GM04503 (cell line): ENCODE measurements at places on chromosomes 6 and 20.

GRCh38 chr6:6972456-6972855 lies 135.3 kb upstream of the RREB1 start:
- no peak for DNase-seq

DNA sequence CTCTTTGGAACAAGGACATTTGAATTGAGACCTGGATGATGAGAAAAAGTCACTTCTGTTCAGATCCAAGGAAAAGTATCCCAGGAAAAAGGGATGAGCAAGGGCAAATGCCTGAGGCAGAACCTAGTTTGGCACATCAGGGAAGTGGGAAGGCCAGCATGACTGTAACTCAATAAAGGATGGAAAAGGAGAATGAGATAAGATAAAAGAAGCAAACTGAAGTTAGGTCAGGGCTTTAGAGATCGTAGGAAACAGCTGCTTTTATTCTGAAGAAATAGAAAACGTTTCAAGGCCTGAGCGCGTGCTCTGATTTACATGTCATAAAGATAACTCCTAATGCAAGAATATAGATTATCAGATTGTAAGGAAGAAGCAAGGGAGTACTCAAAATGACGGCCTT lies 450.0 kb downstream of the FRK start:
- DNase-seq: no peak

GRCh38 chr6:83442752-83443151 lies 11.9 kb upstream of the ME1 start:
- no peak for DNase-seq

- DNase-seq: no peak
Measured at GRCh38 chr6:109053336-109053735, 41.3 kb downstream of the SESN1 start.

DNA sequence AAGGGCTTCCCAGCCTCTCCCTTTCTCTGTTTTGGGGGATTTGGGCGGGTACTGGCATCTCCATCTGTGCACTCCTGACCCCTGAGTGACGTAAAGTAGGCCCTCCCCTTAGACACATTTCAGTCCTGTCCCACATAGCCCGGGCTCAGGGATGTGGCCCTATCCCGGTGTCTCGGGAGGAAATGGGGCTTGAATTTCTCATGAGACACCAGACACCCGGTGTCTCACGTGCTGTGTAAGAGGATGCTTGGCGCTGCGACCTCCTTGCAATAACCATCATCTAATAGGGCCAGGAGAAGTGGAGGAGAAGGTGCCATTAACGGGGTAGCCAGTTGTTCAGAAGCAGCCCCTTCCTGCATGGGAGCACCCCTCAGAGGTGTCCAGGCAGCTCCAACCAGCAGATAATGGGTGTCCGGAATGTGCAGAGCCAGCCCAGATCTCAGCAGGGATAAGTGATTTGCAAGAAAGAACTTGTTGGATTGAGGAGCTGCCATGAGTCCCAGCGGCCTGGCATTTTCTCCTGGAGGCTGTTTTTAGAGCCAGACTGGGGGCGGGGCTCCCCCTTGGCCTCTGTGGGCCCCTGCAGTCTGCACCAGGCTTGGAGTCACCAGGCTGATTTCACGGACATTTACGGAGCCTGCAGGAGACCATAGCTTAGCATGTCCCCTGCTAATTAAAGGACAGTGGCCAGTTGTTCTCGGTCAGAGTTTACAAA lies 372.0 kb downstream of the PREX1 start:
- no peak for DNase-seq

DNA sequence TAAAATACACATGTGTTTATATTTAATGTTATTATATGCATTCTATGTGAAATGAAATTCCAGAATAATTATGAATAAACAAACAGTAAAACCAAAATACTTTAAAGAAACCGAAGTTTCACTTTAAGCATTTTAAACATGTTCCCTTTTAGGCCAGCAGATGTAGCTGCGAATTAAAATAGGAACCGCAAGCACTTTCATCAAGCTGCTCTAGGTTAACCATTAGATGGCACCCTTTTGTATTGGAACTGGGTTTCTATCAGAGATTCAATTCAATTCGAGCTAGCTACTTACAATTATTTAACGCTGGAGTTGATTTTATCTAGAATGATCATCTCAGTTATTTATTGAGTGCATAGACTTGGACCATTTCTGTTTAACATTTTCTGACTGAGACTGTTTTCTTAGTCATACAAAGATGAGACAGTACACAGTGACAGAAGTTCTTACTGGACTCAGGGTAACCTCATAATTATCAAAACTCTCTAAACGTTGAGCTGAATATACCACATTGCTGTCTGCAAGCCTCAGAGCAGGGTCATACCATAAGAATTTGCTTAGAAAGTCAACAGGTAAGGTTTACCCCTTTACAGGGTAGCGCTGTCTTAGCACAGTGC lies 8.5 kb downstream of the TMEM242 start:
- peak; percentile 38 for DNase-seq

DNA sequence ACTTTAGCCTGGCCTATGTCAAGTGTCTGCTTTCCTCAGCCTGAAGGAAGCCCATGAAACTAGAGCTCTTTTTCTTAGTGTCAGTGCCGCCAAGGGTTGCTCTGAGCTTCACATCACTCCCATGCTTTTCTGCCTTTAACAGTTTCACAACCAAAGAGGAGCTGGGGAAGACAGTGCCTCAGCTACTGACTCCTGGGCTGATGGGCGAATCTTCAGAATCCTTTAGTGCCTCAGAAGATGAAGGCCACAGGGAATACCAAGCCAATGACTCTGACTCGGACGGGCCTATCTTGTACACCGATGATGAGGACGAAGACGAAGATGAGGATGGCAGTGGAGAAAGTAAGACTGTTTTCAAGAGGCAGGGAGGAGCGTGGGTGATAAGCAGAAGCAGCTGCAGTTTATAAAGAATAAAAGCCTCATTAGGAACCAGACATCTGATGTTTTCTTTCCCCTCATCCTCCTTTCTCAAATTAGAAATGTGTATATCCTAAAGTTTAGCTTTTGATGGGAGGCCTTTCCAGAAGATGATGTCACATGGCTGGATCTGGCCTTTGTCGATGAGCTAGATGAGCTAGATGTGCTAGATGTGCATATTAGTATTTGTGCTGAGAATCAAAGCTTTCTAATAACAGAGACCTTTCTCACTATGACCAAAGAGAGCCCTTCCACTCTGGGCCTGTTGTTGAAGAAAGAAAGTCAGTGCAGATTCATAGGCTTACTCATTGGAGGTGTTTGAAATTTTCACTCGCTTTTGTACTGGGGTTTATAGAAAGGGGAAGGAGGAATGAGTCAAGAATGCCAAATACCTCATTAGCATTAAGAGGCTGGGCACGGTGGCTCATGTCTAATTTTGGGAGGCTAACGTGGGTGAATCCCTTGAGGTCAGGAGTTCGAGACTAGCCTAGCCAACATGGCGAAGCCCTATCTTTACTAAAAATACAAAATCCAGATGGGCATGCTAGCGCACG lies 70.7 kb upstream of the LTV1 start:
- no peak for DNase-seq

DNA sequence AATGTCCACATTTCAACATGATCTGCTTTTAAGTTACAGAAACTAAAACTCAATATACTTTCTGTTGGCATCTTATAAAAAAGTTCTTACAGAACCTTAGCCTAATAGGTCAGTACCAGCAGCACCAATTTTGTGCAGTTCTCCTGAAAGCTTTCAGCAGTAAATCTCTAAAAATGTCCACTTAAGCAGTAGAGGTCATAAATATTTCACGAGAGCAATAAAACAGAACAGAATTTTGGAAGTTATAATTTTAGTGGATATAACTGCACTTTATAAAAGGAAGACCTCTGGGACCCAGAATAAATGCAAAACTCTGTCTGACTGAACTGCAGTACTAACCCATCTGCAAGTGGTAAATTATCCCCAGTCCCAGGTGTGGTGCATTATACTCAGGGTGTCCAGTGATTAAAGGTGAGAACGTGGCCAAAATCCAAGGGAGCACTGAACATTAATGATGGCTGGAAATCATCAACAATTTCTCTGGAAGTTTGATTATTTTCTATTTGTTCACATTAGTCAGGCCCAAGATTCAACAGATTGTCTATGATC lies 172.6 kb upstream of the RSPO3 start:
- no peak for DNase-seq

DNA sequence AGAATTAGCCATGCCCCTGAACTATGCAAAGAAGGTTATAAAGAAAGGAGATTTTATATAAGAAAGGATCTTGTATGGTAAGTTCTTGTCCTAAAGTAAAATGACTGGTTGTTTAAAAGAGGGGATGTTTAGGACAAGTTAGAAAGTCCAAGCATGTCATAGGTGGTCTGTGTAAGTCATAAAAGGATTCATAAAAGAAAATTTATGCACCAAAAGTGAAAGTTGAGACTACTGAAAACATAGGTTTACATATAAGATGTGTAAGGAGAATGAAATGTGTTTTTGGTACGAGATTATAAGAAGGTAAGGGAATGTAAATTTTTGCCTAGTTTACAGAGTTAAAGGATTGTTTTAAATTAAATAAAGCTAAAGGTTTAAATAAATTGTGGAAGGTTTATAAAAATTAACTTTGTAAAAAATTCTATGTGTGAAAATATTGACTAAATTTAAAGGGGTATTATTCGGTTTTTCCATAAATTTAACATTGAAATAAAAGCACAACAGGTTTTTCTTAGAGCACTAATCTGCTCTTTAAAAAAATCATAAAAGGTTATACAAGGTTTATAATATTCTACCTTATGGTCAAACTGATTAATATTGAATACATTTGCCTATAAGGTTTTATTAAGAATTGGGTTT lies 93.6 kb upstream of the UST start:
- no peak for DNase-seq

DNA sequence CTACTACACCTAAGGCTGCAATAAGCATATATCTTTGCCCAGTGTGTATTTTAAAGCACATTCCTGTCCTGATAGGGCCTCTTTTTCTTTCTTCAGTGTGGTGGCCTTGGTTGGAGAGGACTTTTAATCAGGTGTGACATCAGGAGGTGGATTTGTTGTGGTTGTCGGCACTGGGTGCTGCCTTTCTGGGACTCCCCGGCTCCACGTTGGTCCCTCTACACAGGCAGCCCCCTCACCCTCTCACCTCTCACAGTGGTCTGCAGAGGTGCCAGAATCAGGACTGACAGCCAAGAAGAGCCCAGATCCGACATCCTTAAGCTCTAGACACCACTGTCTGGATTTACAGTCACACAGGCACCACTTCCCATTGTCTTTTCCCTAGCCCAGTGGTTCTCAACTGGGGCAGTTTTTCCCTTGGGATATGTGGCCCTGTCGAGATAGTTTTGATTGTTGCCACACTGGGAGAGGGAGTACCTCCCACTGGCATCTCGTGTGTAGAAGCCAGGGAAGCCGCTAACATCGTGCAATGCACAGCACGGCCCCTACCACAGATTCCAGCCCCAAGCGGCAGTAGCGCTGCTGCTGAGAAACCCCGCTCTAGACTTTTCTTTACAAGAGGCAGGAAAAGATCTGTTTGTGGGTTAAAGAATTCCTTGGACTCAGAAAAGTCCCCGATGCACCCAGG lies 314.1 kb downstream of the QKI start:
- no peak for DNase-seq

DNA sequence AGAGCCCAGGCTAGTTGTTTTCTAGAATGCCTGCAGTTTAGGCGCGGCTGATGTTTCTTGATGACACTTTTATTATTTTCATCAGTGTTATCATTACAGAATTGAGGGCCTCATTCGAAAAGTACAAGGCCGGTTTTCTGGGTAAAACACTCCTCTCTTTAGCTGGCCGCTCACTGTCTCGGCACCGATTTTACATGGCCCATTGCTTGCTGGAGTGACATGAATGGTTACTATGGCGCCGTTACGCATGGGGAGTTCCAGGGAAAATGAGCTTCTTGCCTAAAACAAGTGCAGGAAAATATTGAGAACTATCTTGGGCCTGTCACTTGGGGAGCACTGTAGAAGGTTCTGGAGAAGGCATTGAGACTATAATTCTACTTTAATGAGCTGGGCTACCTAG lies 317.8 kb downstream of the CDH4 start:
- DNase-seq: no peak

- DNase-seq: no peak
Measured at GRCh38 chr6:120005292-120005976, 655.9 kb upstream of the MAN1A1 start.

- no peak for DNase-seq
Measured at GRCh38 chr6:136927292-136927691, 5.2 kb downstream of the SLC35D3 start.

GRCh38 chr6:15263780-15264374 lies 18.0 kb downstream of the JARID2 start:
- DNase-seq: no peak

GRCh38 chr6:79947191-79948186 lies at the start of gene ELOVL4:
ELOVL4 (minus strand) TSS chr6:79947553; CDS start chr6:79947279, 274 bp downstream.
- peak; percentile 11 for DNase-seq

DNA sequence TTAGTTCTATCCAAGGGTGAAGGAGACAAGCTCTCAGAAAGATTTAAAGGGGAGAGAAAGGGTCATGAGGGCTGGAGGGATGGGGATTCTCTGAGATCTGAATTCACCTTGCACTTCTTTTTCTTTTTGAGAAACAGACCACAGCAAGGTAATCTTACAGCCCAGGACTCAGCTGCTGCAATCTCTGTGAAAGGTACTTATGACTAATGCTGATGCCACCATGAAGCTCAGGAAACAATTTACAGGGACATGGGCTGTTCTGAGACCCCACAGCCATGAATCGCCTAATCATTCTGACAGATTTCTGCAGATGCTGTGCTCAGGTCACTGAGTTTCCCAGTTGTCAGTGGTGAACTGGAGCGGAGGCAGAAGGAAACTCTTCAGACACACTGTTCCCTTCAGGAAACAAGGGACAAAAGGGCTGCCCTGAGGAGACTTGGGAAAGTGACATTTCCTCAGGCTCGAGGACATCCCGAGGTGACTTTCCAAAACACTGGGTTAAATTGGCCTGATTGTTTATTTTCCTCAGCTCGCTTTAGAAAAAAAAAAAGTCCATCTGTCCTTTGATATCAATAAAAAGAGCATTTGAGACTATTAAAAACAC lies 103.8 kb upstream of the PLCB4 start:
- DNase-seq: no peak

- DNase-seq: no peak
Measured at GRCh38 chr6:80433010-80433672, 326.7 kb downstream of the BCKDHB start.

DNA sequence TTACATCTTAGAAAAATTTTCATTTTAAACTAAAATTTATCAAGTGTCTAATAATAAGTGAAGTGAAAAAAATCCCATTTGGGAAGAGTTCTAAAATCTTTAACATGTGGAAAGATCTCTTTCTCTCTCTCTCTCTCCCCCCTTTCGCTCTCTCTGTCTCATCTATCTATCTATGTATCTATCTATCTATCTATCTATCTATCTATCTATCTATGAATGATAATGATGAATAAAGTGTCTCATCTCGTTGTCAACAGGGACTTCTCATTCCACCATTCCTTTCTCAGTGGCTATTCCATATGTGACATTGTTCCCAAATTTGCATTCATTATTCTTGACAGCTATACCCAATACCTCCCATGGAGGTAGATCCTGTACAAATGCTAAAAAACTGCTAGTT lies 15.2 kb downstream of the CCDC170 start:
- no peak for DNase-seq
